ENCODE measurements at places on chromosomes 1 and 21.
A peak's percentile ranks its signal among the peaks of the same experiment; 100 is the strongest.

GRCh38 chr1:210908791-210909190, 225.2 kb downstream of the KCNH1 start:
- no peak for DNase-seq
- no peak overlapping the region for H3K4me3 ChIP-seq
- H3K27me3 ChIP-seq: peaks cover 2% of the 10 kb centered on the region
- no peak overlapping the region for H3K27ac ChIP-seq

- DNase-seq: peak; percentile 33
- H3K27ac ChIP-seq: no peak overlapping the region
- no peak overlapping the region for H3K4me3 ChIP-seq
- H3K4me1 ChIP-seq: no peaks in the 10 kb centered on the region
- H3K27me3 ChIP-seq: no peaks in the 10 kb centered on the region
Measured at GRCh38 chr1:3501856-3502640, 47.6 kb downstream of the ARHGEF16 start.

- H3K27me3 ChIP-seq: peaks cover 3% of the 10 kb centered on the region
- no peak for DNase-seq
- no peak overlapping the region for H3K27ac ChIP-seq
- no peaks in the 10 kb centered on the region for H3K4me1 ChIP-seq
- no peak overlapping the region for H3K4me3 ChIP-seq
Measured at GRCh38 chr21:33886321-33886720, 29.3 kb downstream of the ATP5PO start.

DNA sequence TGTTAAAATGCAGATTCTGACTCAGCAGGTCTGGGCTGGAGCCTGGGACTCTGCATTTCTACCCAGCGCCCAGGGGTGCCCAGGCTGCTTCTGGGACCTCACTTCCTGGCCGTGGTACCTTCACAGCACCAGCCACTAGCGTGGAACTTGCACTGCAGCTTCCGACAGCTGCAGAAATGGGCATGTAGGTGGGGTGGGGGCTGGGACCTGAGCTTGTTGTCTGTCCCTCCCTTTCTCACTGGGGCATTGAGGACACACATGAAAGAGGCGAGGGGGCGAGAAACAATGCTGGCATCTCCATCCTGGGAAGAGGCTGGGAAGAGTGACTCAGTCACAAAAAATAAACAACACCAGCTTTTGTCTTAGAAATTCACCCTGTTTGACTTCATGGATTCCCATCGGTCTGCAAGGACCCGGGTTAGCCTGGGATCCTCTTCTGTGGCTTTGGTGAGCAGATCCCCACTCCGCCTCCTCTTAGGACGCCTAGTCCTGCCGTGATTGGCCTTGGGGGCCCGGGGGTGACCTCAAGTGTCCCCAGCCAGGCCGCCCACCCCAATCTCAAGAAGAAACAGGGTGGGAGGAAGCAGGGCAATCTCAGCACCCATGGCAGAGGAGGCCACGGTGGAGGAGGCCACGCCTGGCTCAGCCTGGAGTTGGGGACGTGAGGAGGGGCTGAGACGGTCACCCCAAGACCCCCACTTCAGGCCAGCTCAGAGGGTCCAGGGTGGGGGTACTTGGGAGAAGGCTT, 29.9 kb upstream of the POFUT2 start:
- H3K4me3 ChIP-seq: no peak overlapping the region
- peaks cover 3% of the 10 kb centered on the region for H3K4me1 ChIP-seq
- no peak for DNase-seq
- no peak overlapping the region for H3K27ac ChIP-seq
- peaks cover 25% of the 10 kb centered on the region for H3K27me3 ChIP-seq
- H3K36me3 ChIP-seq: no peaks in the 10 kb centered on the region

- peaks cover 8% of the 10 kb centered on the region for H3K27me3 ChIP-seq
- H3K36me3 ChIP-seq: no peaks in the 10 kb centered on the region
- DNase-seq: no peak
- H3K27ac ChIP-seq: no peak overlapping the region
- no peak overlapping the region for H3K4me3 ChIP-seq
- H3K4me1 ChIP-seq: peaks cover 6% of the 10 kb centered on the region
Measured at GRCh38 chr21:38380481-38381137, 117.7 kb downstream of the ERG start.

- peaks cover 6% of the 10 kb centered on the region for H3K4me1 ChIP-seq
- H3K36me3 ChIP-seq: peaks cover 49% of the 10 kb centered on the region
- H3K4me3 ChIP-seq: no peak overlapping the region
- H3K27ac ChIP-seq: no peak overlapping the region
- no peaks in the 10 kb centered on the region for H3K27me3 ChIP-seq
Measured at GRCh38 chr1:12488666-12489354, 129.2 kb downstream of the DHRS3 start.

- no peaks in the 10 kb centered on the region for H3K4me1 ChIP-seq
- DNase-seq: no peak
- H3K27ac ChIP-seq: no peak overlapping the region
- peaks cover 8% of the 10 kb centered on the region for H3K27me3 ChIP-seq
- H3K4me3 ChIP-seq: no peak overlapping the region
Measured at GRCh38 chr1:56571448-56571847, 7.9 kb downstream of the PLPP3 start.

- no peak for DNase-seq
- H3K36me3 ChIP-seq: no peaks in the 10 kb centered on the region
- H3K27ac ChIP-seq: no peak overlapping the region
- H3K27me3 ChIP-seq: peaks cover 53% of the 10 kb centered on the region
- H3K4me1 ChIP-seq: no peaks in the 10 kb centered on the region
- H3K4me3 ChIP-seq: no peak overlapping the region
Measured at GRCh38 chr1:212955961-212956620, 5.8 kb downstream of the VASH2 start.

GRCh38 chr1:107724648-107725047, 240.3 kb downstream of the VAV3 start:
- H3K4me3 ChIP-seq: no peak overlapping the region
- no peaks in the 10 kb centered on the region for H3K27me3 ChIP-seq
- H3K4me1 ChIP-seq: no peaks in the 10 kb centered on the region
- no peak overlapping the region for H3K27ac ChIP-seq

GRCh38 chr1:217138799-217139466, 415.7 kb upstream of the ESRRG start:
- DNase-seq: no peak
- H3K27me3 ChIP-seq: peaks cover 59% of the 10 kb centered on the region
- H3K36me3 ChIP-seq: peaks cover 7% of the 10 kb centered on the region
- no peak overlapping the region for H3K4me3 ChIP-seq
- H3K4me1 ChIP-seq: peaks cover 10% of the 10 kb centered on the region

DNA sequence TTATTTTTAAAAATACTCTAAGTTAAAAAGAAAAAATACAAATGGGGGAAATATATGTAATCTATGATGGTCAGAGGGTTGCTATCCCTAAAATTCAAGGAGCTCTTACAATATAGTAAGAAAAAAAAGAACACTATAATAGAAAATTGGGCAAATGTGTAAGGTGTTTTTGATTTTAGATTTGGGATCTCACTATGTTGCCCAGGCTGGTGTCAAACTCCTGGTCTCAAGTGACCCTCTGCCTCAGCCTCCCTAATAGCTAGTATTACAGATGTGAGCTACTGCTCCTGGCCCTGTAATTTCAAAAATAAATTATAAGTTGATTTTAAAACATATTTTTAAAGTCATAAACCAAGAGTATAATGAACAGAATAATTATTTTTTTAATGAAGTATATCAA, 45.9 kb downstream of the CDC42BPA start:
- DNase-seq: no peak
- peaks cover 2% of the 10 kb centered on the region for H3K27me3 ChIP-seq
- H3K4me1 ChIP-seq: no peaks in the 10 kb centered on the region
- H3K27ac ChIP-seq: no peak overlapping the region
- H3K36me3 ChIP-seq: no peaks in the 10 kb centered on the region
- no peak overlapping the region for H3K4me3 ChIP-seq

DNA sequence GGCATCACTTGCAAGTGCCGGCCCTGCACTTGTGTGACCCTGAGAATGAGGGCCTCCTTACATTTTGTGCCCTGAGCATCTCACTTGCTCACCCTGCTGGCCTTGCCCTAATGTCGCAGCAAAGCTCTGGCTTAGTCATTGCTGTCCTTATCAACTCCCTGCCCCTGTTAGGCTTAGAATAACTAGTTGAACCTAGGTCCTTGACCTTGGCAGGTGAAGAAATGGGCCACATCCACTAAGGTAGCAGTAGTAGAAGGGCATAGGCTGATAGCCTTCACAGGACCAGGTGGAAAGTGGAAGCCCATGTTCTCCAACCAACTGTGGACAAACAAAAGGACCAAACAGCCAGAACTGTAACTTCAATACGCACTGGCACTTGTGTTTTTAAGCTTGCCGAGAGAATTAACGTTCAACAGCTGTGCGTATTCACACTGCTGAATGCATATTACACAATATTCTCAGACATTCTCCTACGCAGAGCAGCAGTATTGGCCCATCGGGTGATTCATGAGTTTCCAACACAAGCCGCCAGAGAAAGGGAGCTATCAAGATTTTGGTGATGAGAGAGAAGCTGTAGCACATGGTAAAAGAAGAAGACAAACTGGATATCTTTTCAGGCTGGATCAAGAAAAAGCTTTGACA, 27.7 kb upstream of the PTGFRN start:
- no peaks in the 10 kb centered on the region for H3K27me3 ChIP-seq
- DNase-seq: peak; percentile 65
- H3K4me1 ChIP-seq: peaks cover 9% of the 10 kb centered on the region

DNA sequence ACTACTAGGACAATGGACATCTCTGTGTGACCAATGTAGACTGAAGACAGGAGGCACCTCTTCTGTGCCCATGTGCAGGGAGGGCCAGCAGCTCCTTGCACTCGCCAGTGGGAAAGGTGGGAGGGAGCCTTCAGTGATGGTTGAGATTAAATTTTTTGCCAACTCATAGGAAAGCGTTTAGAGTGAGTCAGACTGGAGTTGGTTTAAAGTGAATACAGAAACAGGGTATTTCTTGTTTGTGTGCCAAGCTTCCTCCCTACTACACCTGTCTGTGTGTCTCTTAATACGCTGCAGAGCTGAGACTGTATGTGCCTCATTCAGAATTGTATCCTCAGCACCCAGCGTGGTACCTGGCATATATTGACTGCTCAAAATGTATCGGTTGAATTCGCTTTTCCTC, 13.5 kb upstream of the COL16A1 start:
- no peak overlapping the region for H3K4me3 ChIP-seq
- no peaks in the 10 kb centered on the region for H3K36me3 ChIP-seq
- no peak for DNase-seq
- H3K4me1 ChIP-seq: peaks cover 10% of the 10 kb centered on the region
- peaks cover 50% of the 10 kb centered on the region for H3K27me3 ChIP-seq
